Activated CD4-positive, alpha-beta memory T cell treated with anti-CD3 and anti-CD28 coated beads, Interleukin-2, amount 10 ng/mL, durations not matched to agents 7 days and 5 days (primary cell): ENCODE measurements at places on chromosomes 3 and 15.

DNA sequence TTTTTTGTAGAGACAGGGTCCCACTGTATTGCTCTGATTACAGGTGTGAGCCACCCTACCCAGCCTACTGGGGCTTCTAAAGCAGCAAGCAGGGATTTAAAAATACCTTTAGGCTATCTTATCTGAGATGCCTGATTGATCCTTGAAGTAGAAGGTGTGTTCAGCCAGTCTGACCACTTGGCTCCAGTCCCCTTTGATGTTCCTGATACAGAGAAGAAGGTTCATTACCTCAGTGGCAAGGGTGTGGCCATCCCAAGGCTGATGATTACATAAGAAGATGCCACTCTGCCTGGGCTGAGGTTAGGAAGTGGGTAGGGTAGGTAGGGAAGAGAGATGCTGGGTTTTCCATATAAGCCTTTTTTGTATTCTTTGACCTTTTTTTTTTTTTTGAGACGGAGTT is 11.2 kb upstream of the DCAF1 start:
- no peak for DNase-seq

GRCh38 chr3:193564012-193564411 is 9.3 kb upstream of the ATP13A4 start:
- no peak for DNase-seq

GRCh38 chr15:70555713-70556112 is 207.6 kb downstream of the UACA start:
- no peak for DNase-seq

- no peak for DNase-seq
Observed at GRCh38 chr3:189342811-189343210, 171.0 kb downstream of the TPRG1 start.

- no peak for DNase-seq
Observed at GRCh38 chr3:31004025-31004678, 109.7 kb upstream of the GADL1 start.
